Left ventricle myocardium inferior (tissue), 1 donor: ENCODE measurements at places on chromosomes 2 and 18. TPM values are rescaled to one million over a fixed set of nuclear protein-coding genes. Genes with fewer than 3 reads are reported as not detected.
A peak's percentile ranks its signal among the peaks of the same experiment; 100 is the strongest.

GRCh38 chr2:47218899-47219525 lies 63.9 kb upstream of the STPG4 start:
- DNase-seq, result no peak

DNA sequence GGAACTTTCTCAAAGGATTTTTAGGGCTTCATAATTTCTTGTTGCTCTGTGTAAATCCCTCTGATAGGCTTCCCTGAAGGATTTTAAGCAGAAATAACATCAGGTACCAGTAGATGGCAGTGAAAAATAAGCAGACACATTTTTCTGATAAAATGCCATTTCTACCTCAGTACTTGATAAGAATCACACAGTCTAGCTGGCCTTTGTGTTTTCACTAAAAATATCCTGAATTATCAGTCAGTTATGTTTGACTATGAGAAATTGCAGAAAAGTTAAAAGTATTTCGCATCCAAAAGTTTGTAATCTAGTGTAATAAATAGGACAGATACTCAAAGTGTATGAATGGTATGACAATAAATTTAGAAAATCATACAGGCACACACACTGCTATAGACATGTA lies 68.7 kb downstream of the DNAJC10 start:
- no peak for DNase-seq

DNA sequence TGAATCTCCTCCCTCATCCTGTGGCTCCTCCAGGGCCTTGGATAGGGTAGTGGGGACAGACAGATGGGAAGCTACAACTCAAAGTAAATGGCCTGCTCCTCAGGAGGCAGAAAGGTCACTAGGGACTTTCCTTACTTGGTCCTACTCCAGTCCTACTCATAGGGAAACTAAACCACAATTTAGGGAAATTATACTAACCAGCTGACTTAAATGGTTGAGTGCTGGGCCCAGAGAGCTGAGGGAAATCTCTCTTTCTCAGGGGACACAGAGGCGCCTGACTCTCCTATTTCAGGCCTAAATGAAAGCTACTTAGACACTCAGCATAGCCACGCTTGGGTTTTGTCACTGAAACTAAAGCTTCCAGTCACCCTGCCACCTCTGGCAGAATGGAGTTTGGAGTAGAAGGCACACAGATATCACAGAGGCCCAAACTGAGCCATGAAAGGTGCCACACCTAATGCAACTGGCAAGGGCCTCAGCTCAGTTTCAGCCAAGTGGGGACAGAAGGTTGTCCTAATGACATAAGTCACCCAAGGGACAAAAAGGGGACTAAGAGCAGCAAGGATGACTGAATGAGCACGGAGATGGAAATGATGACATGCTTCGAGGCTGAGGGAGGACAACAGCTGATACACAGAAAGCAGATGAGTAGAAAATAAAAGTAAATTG lies 24.0 kb downstream of the CERKL start:
- no peak for DNase-seq

DNA sequence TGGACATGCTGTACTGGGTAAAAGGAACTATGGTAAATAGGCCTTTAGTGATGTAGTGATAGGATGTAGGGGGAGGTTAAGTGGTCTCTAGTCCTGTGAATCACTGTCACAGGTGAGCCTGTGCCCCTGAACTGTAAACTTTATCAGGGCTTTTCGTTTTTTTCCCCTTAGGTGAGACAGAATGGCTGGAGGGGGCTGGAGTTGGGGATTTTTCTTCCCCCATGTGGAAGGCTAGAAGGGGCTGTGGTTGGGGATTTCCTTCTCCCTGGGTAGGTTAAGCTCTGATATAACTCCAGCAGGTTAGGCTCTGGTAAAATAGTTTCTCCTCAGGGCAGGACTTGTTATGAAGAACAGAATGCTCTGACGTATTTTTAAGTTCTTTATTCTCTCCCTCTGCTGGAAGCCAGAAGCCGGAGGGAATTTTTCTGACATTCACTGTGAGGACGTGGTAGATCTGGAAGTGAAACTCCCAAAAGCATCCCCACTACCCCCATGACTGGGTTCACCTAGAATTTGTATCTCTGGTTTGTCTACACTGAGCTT lies 28.5 kb downstream of the PIKFYVE start:
- no peak for DNase-seq

- no peak for DNase-seq
These were observed 901 bp downstream of the SPOPL start for GRCh38 chr2:138502255-138503086.

DNA sequence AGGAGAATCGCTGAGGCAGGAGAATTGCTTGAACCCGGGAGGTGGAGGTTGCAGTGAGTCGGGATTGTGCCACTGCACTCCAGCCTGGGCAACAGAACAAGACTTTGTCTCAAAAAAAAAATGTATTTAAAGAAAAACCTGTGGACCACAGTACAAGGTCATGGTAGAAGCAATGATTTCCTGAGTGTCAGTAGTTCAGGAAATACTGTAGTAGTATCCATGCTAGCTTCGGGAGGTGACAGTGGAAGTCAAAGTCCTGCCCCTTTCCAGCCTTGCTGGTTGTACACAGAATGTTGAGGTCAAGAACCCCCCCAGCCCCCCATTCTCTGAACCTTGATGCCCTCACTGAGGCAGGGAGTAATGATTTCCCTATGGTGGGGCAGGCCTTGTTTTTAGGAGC lies 56.6 kb downstream of the INPP4A start:
- no peak for DNase-seq

- no peak for DNase-seq
These were observed 79.5 kb downstream of the EVA1A start for GRCh38 chr2:75480971-75481836.

- DNase-seq, result no peak
These were observed 11.1 kb downstream of the CLUL1 start for GRCh38 chr18:607930-608329.

GRCh38 chr2:200922439-200922838 lies 33.3 kb downstream of the NIF3L1 start:
- no peak for DNase-seq

GRCh38 chr2:235191978-235192377 lies 240.2 kb downstream of the SH3BP4 start:
- DNase-seq, result peak; percentile 33

The HAUS1 gene
- total RNA-seq, result 6.4 TPM

The SUCLG1 gene
- 292 TPM for total RNA-seq

The ETAA1 gene
- total RNA-seq, result 4.3 TPM

The EML6 gene
- total RNA-seq, result 0.77 TPM

The ZNF804A gene
- not detected for total RNA-seq

The HOXD9 gene
- 0.16 TPM for total RNA-seq

The GPN1 gene
- 16.6 TPM for total RNA-seq

The FASTKD2 gene
- total RNA-seq, result 39.9 TPM
